ENCODE measurements at places on chromosomes 12 and 14.

- no peak for DNase-seq
These were observed 463.6 kb upstream of the CCDC196 start for GRCh38 chr14:66022526-66022925.

DNA sequence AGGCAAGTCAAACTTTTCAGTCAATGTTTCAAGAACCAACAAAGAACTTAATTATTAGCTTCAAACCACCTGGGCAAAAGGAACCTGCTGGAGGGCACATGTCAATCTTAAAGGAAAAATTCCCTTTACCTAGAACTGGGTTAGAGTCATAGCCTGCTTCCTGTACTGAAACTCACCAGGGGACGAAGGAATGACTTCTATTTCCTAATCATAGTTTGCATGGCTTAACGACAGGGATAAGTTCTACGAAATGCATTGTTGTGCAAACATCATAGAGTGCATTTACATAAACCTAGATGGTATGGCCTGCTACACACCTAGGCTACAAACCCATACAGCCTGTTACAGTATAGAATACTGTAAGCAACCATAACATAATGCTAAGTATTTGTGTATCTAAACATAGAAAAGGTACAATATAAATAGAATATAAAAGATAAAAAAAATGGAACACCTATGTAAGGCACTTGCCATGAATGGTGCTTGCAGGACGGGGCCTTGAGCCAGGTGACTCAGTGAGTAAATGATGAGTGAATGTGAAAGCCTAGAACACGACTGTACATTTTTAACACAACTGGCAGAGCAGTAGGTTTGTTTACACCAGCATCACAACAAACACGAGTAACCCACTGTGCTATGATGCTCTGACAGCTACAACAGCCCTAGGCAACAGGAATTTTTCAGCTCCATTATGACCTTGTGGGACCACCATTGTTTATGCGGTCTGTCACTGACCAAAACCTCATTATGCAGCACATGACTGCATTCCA lies 234.9 kb upstream of the CAND1 start:
- no peak for DNase-seq

GRCh38 chr14:104332634-104333270 lies 194.4 kb downstream of the KIF26A start:
- no peak for DNase-seq

DNA sequence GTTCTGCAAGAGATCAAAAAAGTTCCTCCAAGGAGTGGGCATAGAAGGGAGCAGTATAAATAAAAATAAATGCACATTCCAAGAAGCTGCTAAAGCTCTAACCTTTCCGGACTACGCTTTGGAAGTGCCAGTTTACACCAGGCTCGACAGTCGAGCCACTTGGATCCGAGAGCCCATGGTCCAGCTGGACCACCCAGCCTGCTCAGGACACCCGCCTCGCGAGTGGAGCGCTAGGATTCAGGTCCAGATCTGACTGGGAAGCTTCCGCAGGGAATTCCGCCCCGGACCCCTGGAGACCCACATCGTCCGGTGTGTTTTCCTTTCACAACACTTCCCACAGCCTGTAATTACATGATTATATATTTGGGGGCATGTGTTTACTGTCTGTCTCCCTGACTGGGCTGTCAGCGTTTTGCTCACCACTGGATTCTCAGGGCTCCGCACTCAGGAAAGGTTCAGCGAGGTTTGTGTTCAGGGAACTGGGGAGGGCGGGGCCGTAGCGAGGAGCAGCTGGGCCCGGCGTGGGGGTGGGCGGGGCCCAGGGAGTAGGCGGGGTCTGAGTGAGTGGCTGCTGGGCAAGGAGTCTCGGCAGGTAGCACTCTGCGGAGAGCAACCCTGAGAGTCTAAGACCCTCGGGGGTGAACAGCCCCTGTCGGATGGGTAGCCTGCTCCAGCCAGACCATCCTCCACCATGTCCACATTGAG lies 52.3 kb upstream of the TMEM263 start:
- peak; percentile 49 for DNase-seq

DNA sequence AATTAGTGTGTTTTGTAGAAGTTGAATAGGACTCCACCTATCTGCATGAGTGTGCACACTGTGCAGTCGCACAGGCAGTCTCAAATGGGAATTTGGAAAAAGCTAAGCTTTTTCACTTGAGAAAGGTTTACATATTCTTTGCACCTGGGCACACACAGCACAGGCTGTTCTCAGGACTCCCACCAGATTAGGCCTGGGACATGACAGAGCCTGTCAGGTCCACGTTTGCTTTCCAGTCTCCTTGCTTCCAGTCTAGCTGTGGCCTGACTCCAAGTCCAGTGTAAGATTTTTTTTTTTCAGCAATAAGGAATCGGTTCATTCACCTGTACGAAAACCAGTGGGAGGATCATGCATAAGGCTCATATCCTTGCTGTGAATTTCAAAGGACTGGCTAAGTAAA lies 181.3 kb downstream of the ZFP36L1 start:
- no peak for DNase-seq

- peak; percentile 14 for DNase-seq
These were observed 276.3 kb upstream of the CRY1 start for GRCh38 chr12:107369679-107370078.

- no peak for DNase-seq
These were observed 2.2 kb downstream of the CRADD start for GRCh38 chr12:93679308-93679925.

DNA sequence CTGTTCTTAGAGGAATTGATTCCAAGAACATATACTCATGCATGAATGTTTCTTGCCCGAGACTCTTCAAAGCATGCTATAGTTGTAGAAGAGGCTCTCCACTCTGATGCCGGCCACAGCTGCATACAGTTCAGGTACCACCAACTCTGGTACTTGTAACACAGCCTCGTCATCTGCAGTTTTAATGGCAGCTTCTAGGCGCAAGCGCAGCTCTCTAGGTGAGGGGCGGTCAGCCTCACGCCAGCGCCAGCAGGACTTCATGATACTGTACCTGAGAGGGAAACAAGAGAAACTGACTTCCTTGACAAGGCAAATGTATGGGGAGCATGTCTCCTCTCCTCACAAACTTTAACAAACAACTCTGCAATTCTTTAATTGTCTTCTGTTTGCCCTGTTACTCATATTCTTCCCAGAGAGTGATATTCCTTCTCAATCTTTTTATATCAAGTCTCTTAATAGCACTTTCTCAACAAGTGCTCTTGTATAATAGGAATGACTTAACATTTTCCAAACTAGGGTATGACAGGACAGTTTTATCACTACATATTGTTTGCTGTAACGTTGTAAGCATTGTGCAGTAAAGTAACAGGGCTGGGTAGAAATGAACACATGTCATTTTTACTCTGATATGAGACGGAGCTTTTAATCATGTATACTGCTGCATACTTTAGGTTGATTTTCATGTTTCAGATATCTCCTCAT lies 6.8 kb upstream of the MAGOHB start:
- no peak for DNase-seq

DNA sequence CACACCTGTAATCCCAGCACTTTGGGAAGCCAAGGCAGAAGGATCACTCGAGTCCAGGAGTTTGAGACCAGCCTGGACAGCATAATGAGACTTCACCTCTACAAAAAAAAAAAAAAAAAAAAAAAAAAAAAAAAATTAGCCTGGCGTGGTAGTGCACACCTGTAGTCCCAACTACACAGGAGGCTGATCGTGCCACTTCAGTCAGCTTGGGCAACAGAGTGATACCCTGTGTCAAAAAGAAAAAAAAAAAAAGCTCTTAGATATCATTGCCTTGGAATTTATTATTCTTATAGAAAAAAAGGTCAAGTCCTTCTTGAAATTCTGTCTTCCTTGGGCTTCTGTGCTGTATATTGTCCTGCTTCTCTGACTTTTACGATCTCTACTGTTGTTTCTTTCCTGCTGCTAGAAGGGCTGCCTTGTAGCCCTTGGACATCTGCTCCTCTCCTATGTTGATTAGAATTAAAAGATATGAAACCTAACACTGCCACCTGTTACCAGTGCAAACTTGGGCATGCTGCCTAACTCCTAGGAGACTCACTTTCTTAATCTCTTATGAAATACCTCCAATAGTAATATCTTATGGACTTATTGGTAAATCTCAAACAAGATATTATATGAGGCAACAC lies 5.7 kb downstream of the TMEM19 start:
- no peak for DNase-seq

DNA sequence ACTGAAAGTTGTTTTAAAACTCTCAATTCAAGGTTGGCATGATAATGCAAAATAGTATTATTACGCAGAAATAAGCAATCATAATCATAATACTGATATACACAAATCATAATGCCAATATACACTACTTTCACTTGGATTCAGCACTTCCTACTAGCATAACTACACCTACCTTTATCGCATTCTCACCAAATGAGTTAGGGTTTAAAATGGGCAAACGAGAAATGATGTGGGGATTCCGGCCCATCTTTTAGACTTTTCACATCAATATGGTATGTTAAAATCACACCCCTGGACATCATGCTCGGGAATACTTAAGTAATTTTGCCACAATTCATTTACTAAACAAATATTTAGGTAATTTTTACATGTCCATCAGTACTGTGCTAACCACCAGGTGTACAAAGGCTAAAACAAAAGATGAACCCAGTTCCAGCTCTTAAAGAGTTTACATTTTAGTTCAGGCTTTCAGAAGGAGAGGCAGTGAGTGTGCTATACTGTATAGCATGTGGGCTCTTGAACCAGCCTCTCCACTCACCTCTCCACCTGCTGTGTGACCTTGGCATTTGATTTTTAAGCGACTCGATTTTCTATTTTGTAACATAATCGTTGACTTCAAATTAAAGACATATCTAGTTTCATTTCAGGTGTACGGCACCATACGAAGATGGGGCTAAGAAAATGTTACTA lies 1.1 kb upstream of the USP15 start:
- DNase-seq, result no peak

DNA sequence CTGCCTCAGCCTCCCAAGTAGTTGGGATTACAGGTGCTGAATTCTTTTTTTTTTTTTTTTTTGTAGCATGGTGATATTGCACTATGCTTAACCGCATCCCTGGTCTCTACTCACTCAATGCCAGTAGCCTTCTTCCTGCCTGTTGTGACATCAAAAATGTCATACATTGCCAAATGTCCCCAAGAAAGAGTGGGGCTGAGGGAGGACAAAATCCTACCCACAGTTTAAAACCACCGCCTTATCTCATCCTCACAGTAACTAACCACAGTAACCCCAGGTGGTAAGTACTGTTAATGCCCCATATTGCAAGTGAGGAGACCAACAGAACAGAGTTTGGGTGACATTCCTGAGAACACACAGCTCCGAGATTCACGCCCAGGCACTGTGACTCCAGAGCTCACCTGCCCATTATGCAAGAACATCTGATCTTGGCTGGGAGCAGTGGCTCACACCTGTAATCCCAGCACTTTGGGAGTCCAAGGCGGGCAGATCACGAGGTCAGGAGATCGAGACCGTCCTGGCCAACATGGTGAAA lies 19.6 kb downstream of the MORN3 start:
- DNase-seq, result no peak

- no peak for DNase-seq
These were observed 33.0 kb downstream of the SAV1 start for GRCh38 chr14:50635141-50635540.

- DNase-seq, result no peak
These were observed 45.7 kb downstream of the TEAD4 start for GRCh38 chr12:3004655-3005565.

GRCh38 chr12:54572881-54573280 lies 15.6 kb downstream of the PPP1R1A start:
- DNase-seq, result no peak

- DNase-seq, result no peak
These were observed 8.5 kb upstream of the HSP90AA1 start for GRCh38 chr14:102095231-102095870.

DNA sequence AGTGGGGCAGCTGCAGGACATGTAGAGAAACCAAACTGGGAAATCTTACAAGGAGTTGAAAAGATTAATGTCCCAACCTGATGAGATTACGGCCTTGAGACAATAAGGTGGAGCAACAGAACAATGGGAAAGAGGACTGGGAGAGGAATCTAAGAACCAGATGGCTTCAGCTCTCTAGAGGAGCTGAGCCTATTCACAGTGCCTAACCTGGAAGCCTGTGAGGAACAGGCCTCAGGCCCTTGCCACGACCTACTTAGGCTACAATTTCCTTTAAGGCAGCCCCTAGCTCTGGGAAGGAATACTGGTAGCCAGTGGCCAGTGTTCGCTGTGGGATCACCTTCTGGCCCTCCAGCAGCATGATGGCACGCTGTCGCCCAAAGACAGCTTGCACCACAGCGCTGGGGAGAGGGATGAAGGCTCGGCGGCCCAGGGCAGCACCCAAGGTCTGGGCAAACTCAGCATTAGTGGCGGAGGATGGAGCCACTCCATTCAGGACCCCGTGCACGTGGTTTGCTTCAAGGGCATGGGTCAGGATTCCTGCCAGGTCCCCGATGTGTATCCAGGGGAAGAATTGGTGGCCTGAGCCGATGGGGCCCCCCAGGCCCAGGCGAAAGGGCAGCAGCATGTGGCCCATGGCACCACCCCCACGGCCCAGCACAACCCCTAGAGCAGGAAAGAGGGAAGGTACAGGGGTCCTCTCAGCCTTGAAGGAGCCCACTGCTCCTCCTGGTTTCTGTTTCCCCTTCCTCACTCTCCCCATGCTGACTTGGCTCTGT lies 2.6 kb downstream of the SDR39U1 start:
- DNase-seq, result no peak

GRCh38 chr14:42149609-42150261 lies 543.1 kb downstream of the LRFN5 start:
- no peak for DNase-seq

GRCh38 chr14:61219673-61220072 lies 61.5 kb downstream of the TMEM30B start:
- DNase-seq, result no peak

DNA sequence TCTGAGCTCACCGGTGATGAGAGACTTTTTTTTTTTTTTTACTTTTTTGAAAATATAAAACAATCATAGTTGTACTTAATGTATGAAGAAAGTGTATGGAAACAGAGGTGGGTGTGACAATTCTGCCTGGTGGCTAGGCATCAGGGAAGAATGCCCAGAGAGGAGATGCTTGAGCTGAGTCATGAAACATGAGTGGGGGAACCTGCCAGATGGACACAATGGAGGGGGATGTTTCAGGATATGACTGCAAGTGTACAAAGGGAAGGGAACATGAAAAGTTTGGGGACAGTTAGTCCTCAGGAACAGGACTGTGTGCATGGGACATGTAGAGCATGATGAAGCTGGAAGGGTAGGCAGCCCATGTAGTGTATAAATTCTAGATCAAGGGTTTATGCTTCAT lies 274.2 kb upstream of the E2F7 start:
- no peak for DNase-seq

- DNase-seq, result no peak
These were observed 78.5 kb downstream of the CNTN1 start for GRCh38 chr12:40770781-40771180.

GRCh38 chr12:100472325-100472724 lies 1.3 kb upstream of the NR1H4 start:
- no peak for DNase-seq

DNA sequence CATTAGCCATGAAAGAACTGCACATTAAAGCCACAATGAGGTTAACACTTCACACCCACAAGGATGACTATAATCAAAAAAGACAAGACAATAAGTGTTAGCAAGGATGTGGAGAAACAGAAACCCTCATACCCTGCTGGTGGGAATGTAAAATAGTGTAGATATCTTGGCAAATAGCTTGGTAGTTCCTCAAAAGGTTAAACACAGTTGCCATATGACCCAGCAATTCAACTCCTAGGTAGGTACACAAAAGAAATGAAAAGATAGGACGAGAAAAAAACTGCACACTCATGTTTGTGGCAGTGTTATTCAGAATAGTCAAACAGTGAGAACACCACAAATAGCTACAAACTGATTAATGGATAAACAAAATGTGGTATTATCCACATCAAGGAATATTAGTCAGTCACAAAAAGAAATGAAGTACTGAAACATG lies 93.5 kb downstream of the ATXN2 start:
- no peak for DNase-seq

GRCh38 chr12:7091660-7092228 lies 501 bp downstream of the C1R start:
- DNase-seq, result no peak
